Kidney tubule cell (primary cell): ENCODE measurements at places on chromosomes 11 and 22.

DNA sequence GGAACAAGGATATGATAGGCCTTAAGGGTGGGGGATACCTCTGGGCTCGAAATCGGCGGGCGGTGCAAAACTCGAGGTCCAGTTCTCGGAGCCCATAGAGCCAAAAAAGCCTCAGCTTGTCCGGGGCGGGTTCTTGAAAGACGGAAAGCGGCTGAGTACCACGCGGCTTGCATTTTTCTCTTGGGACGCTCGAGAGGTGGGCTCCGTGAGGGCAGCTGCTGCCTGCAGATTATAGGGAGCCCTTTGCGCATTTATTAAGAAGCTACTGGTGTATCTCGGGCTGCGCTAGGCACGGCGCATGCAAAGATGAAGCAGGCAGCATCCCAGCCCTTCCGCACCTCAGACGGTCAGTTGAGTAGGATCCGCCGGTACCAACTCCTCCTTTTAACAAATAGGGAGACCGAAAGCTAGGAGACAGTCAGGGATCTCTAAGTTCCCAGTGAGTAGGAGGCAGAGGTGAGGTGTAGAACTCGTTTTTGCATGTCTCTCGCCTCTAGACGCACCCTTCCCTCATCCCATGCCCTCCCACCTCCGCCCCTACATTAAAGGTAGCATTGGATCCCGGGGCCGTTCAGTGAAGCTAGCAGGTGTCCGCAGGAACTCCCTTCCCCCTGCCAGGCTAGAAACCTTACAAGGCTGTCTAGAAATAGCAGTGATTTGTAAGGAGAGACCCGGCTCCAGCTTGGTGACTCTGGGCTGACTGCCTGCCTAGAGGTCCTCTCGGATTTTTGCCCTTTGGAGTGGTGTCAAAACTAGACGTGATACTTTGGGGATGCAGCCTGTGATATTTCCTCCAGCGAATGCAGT lies 768 bp downstream of the LDHA start:
- DNase-seq: peak; percentile 26

DNA sequence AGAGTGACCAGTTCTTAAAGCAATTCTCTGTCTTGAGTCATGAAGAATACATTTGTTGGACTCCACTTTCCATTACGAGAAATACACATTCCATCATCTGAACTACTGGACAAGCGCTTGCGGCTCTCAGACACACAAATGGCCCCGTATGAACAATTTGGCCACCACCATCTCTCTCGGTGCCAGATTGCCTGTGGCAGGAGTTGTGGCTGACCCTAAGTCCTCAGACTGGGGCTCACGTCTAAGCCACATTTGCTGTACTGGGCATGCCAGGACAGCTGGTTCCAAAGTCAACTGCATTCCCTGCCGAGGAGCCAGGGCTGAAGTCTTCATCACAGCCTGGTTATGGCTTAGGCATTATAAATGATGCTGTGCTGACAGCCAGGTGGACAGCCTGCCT lies 227.5 kb downstream of the MIAT start:
- DNase-seq: no peak

DNA sequence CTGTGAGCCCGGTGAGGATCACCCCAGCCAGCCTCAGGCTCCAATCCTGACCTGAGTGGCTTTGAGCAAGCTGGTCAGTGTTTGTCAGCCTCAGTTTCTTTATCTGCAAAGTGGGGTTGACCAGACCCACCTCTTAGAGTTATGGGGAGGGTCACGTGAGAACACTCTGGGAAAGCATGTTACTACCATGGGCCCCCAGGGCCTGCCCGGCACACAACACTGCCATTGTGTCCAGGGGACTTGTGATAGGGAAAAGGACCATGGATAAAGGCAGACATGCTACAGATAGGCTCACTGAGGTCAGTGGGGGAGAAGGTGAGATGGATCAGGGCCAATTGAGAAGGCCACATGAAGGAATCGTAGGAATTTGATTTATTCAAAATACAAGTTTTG lies 32.1 kb upstream of the SUSD2 start:
- no peak for DNase-seq

DNA sequence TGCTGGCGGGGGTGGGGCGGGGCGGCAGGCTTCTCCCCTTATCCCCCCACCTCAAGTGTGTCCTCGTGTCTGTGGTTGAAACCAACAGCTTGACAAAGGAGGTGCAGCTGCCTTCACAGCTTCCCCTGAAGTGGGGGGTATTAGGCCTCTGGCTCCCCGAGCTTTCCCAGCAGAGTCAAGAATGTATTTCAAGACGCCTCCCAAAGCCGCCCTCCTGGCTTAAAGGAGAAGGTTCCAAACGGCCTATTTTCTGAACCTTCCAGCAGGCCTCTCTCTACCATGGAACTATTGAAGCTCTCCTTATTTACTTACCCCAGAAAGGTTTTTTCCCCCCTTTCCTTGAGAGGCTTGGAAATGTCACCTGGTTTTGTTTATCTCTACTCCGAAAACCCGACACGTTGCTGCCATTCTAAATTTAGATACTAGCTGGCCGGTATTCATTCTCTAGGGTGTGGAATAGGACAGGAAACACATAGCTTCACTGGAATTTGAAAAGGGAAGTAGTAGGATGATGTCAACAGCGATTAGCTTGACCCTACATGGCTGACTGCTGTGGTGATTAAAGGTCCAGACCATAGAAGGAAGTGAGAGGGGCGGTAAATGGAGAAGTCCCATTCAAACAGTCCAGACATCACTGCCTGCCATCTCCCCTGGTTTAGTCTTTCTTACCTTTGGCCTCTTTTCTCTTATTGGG lies 671 bp upstream of the PICALM start:
- DNase-seq: peak; percentile 98

DNA sequence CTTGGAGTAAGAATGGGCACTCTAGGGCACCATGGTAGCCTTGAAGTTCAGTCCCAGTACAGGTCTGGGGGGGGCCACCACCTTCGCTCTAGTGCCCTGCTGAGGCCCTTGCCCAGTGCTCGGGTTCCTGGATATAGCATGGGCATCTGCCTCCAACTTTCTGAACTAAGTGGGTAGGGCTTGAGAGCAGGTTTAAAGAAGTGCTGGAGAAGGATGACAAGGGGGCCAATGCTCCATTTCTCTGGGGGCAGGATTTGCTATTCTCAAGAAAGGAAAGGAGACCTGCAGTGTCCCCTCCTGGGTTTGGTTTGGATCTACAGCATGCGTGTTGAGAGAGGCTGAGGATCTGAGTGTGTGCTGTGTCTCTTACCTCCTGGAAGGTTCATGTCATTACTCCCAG lies 82.2 kb upstream of the SUSD2 start:
- no peak for DNase-seq

DNA sequence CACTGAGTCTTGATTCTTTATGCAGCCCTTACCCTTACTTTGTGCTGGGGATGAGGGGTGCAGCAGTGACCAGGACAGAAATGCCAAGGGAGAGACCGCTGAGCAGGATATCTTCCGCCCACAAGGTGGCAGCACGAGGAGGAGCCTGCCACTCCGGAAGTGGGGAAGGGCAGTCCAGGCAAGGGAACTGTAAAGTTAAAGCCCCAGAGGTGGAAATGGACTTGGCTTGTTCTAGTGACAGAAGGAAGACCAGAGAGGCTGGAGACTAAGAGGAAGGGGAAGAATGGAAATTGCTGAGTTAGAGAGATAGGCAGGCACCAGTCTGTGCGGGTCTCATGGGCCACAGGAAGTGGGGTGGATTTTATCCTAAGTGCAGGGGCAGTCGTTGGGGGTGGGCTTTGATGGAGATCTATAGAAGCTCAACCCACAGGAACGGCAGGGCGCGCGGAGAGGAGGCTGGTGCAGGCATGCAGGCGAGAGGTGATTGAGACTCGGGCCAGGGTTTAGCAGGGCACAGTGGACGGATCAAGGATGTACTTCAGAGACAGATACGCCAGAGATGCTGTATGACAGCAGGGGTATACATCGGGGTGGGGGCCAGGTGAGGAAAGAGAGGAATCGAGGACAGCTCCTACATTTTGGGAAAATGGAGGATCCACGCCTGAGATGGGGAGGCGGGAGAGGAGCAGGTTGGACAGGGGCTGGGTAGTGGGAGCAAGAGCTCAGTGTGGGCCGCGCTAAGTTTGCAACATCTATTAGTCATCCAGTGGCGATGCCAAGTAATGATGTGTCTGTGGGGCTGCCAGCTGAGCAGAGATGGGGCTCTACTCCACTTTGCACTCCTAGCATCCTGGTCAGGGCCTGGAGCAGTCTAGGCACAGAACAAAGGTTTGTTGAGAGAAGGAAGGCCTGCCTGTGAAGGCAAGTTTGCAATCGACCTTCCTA lies 3.3 kb upstream of the GRK2 start:
- DNase-seq: peak; percentile 82

DNA sequence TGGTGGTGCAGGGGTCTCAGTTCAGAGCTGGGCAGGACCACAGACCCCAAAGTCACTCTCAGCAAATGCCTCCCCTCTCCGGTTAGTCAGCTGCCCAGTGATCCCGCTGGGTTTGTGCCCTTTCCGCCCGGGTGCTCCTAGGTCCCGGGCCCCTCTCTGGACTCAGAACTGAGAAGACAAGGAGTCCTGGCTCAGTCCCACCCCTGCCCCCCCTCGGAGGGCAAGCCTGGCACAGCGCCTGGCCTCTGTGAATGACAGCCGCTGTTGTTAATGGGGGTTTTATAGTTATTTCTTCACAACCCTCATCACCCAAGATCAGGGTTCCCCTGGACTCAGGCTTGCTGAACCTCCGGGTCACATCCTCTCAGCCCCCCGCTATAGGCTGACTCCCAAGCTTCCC lies 47.6 kb downstream of the ELFN2 start:
- DNase-seq: peak; percentile 17

GRCh38 chr11:103832762-103833161 lies 203.7 kb upstream of the DDI1 start:
- no peak for DNase-seq

GRCh38 chr11:76742902-76743301 lies 40.3 kb upstream of the TSKU start:
- no peak for DNase-seq

GRCh38 chr22:43451371-43452050 lies 39.7 kb downstream of the MPPED1 start:
- no peak for DNase-seq

- DNase-seq: peak; percentile 16
Measured at GRCh38 chr11:69010361-69010891, 2.6 kb downstream of the MRGPRF start.

- DNase-seq: no peak
Measured at GRCh38 chr22:26395926-26396325, 33.1 kb upstream of the ASPHD2 start.

- DNase-seq: no peak
Measured at GRCh38 chr11:1224111-1224490, 1.2 kb downstream of the MUC5B start.

GRCh38 chr11:63592975-63593395 lies 21.2 kb downstream of the PLAAT3 start:
- peak; percentile 49 for DNase-seq

GRCh38 chr22:43289531-43289963 lies 53.6 kb downstream of the SCUBE1 start:
- no peak for DNase-seq

GRCh38 chr11:105491394-105491793 lies 118.5 kb upstream of the GRIA4 start:
- DNase-seq: no peak

DNA sequence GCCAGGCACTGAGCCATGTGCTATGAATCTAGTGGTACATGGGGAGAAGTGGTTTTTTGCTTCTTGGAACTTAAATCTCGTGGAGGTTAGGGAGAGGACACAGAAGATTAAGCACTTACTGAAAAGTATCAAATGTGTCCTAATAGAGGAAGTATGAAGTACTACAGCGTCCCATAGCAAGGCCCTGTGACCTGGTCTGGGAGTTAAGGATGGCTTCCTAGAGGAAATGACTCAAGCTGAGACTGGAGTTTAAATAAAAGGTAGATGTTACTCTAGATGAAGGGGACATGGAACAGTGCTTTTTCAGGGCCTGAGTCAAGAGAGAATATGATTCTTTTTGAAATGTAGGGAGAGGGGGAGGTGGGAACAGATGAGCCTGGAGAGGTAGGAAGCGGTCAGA lies 202.9 kb downstream of the GRIK4 start:
- DNase-seq: peak; percentile 83

DNA sequence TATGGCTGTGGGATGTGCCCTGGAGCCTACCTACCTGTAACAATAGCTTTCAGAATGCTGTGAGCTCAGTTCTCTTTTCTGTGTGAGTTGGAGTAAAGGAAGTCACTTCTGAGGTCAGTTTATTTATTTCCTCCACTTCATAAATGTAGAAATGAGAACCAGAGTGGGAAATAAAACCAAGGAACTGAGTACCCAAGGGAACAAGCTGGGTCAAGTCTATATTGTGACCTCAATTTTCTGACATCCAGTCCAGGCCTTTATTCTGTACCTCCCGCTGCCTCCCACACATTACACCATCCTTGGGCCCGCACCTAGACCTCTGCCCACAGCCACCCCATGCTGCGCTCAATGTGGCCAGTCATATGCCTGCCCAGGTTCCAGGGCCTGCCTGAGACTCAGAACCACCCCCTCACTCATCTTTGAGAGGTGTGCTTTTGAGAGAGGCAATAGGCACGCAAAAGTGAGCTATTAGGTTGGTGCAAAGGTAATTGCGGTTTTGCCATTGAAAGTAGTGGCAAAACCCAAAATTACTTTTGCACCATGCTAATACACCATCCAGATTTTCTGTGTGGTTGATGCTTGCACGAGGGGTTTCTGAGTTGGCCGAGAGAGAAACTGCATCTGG lies 9.8 kb downstream of the MS4A6E start:
- DNase-seq: no peak

DNA sequence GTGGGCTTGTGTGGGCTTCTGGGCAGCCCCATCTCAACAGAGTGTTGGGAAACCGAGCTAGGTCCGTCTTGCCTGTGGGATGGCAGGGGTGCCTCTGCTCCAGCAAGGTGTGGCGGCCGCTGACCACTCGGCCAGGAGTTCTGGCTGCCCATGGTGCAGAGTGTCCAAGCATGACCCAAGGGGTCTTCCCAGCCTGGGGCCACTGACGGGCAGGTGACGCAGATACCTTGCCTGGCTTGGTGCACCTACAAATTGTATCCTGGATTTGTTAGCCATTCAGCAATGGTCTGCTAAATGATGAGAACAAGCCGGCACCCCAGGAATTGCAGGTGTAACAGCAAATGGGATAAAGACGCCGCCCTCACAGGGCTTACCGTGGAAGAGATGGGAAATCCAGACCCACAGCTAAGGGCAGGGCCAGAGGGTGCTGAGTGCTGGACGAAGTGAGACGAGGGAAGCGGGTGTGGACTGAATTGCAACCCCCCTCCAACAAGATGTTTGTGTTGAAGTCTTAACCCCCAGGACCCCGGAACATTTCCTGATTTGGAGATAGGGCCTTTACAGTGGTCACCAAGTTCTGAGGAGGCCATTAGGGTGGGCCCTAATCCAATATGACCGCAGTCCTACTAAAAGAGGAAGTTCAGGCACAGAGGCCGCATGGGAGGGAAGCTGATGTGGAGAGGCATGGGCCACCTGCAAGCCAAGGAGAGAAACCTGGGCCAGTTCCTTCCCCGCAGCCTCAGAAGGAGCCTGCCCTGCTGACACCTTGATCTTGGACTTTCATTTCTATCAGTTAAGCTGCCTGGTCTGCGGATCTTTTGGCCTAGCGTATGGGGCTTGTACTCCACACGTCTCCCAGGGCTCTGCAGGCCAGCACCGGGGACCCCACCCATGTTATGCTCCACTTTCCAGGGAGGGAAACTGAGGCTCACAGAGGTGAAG lies 45.2 kb upstream of the LINC01488 start:
- no peak for DNase-seq

GRCh38 chr22:32692371-32692770 lies 109.1 kb upstream of the TIMP3 start:
- DNase-seq: no peak

GRCh38 chr22:30927806-30928205 lies 40.8 kb downstream of the MORC2 start:
- no peak for DNase-seq

GRCh38 chr11:86761978-86762377 lies 38.4 kb upstream of the PRSS23 start:
- peak; percentile 38 for DNase-seq

GRCh38 chr22:49236541-49237075 lies 591.1 kb downstream of the BRD1 start:
- DNase-seq: no peak
